Endodermal cell (in vitro differentiated cells): ENCODE measurements at places on chromosomes 6 and 20. TPM values are rescaled to one million over a fixed set of nuclear protein-coding genes. Genes with fewer than 3 reads are reported as not detected.

Gene CRISP2
- not detected in 3 replicates for total RNA-seq

Gene DPPA5
- not detected in 3 replicates for total RNA-seq

Gene NKX2-4
- total RNA-seq, result not detected in 3 replicates

Gene AGER
- 20.3 and 29.8 TPM in 2 replicates for total RNA-seq

Gene ANKRD6
- total RNA-seq, result 110 to 118 TPM (median 116 TPM) in 3 replicates

Gene TFAP2B
- total RNA-seq, result not detected in 2 replicates

DNA sequence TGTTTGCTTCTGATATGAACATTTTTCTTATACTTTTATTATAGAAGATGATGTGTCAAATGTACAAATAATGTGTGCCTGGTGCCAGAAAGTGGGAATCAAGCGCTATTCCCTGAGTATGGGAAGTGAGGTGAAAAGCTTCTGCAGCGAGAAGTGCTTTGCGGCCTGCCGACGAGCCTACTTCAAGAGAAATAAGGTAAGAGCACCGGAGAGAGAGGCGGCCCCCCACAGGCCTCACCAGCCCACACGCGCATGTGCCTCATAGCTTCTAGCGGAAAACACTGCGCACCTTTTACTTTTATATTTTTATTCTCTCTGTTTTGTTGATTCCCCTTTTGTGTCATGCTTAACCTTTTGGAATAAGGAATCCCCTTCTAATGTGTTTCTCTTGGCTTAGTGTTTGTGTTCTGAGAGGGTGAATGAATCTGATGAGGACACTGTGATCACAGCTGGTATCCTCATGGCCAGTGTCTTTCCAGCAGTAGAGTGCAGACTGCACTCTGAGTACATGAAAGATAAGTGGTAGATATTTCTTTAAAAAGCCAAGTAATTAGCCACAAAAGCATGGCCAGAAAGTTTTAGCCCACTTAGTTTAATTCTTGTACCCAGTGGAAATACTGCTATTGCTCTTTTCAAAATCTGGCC is 43.6 kb downstream of the SOBP start:
- H3K4me1 ChIP-seq, result no peaks in the 10 kb centered on the region
- H3K27ac ChIP-seq, result no peak overlapping the region
- no peaks in the 10 kb centered on the region for H3K27me3 ChIP-seq
- peak; percentile 54 for DNase-seq
- H3K4me3 ChIP-seq, result no peak overlapping the region
- no peaks in the 10 kb centered on the region for H3K36me3 ChIP-seq

GRCh38 chr6:87088076-87088475 is 6.8 kb downstream of the CGA start:
- H3K27ac ChIP-seq, result no peak overlapping the region
- no peak for DNase-seq
- H3K27me3 ChIP-seq, result no peaks in the 10 kb centered on the region
- no peak overlapping the region for H3K4me3 ChIP-seq
- H3K4me1 ChIP-seq, result no peaks in the 10 kb centered on the region

- H3K27me3 ChIP-seq, result peaks cover 4% of the 10 kb centered on the region
- H3K36me3 ChIP-seq, result no peaks in the 10 kb centered on the region
- H3K4me1 ChIP-seq, result no peaks in the 10 kb centered on the region
- no peak for DNase-seq
Observed at GRCh38 chr6:10030942-10031537, 383.8 kb downstream of the TFAP2A start.

DNA sequence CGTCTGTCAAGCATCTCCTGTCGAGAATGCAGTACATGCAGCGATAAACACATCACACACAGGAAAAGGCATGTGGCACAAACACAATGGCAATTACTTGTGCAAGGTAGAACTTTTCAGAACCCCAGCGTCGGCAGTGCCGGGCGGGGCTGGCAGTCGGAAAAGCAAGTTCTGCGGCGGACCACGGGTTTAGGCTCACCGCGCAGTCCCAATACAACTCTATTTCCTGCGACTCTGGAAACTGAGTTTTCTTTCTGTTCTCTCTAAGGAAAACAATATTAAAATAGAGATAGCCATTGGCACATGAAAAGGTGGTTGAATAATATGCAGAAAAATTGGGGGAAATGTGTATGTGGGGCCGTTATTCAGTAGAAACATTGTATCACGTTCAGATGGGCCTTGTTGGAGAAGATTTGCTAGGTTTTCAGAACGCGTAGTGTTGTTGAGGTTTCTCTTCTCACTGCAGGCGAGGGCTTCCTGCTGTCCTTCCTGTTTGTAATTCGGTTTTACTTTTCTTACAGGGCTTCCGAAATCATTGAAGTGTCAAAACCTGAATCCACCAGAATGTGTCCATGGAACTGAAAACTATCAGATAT is 369.5 kb downstream of the THBS2 start:
- no peak overlapping the region for H3K27ac ChIP-seq
- no peak for DNase-seq
- H3K4me1 ChIP-seq, result no peaks in the 10 kb centered on the region

GRCh38 chr6:157625764-157626163 is 197.3 kb upstream of the SNX9 start:
- no peak overlapping the region for H3K4me3 ChIP-seq
- no peaks in the 10 kb centered on the region for H3K4me1 ChIP-seq

DNA sequence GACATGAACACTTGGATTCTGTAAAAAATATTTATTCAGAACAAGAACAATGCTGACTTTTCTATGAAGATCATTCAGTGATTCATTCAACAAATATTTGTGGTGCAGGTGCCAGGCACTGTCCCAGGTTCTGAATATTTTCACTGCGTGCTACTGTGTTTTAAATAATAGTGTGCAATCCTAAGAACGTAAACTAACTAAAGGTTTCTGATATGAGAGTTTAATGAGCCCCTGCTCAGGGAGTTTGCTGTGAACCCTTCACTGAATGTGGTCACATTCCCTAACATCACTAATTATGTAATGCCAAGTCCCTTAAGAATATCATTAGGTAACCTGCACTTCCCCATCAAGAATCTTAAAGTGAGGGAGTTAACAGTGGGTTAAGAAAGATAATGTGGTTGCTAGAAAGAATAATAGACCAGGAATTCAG is 1.7 kb upstream of the TMEM170B start:
- DNase-seq, result peak; percentile 55
- H3K4me3 ChIP-seq, result no peak overlapping the region
- H3K4me1 ChIP-seq, result no peaks in the 10 kb centered on the region
- no peaks in the 10 kb centered on the region for H3K36me3 ChIP-seq

DNA sequence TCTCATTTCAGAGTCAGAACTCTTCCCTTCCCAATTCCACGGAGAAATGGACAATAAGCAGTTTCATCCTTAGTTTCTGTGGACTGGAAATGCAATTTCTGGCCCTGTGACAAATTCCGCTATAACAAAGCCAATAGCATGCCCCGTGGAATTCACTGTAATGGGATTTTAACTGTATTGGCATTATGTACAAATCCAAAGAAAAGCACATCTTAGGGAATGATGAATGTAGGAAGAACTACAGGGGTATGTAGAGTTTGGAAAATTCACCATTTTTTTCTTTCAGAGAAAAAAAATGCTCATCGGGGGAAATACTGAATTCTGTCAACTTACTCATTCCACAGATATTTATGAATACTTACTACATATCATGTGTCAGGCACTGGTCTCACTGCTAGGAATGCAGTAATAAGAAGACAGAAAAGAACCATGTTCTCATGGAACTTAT is 43.5 kb downstream of the KIF6 start:
- H3K4me3 ChIP-seq, result no peak overlapping the region
- no peaks in the 10 kb centered on the region for H3K27me3 ChIP-seq
- DNase-seq, result no peak
- H3K4me1 ChIP-seq, result no peaks in the 10 kb centered on the region
- no peak overlapping the region for H3K27ac ChIP-seq

- H3K4me3 ChIP-seq, result no peak overlapping the region
- H3K27me3 ChIP-seq, result no peaks in the 10 kb centered on the region
- no peaks in the 10 kb centered on the region for H3K36me3 ChIP-seq
- H3K27ac ChIP-seq, result no peak overlapping the region
Observed at GRCh38 chr6:103722683-103723082, 1137.0 kb downstream of the HACE1 start.

- no peaks in the 10 kb centered on the region for H3K36me3 ChIP-seq
- no peak for DNase-seq
- H3K27me3 ChIP-seq, result no peaks in the 10 kb centered on the region
- H3K4me1 ChIP-seq, result peaks cover 4% of the 10 kb centered on the region
- no peak overlapping the region for H3K4me3 ChIP-seq
Observed at GRCh38 chr6:25959890-25960536, 2.6 kb upstream of the TRIM38 start.

DNA sequence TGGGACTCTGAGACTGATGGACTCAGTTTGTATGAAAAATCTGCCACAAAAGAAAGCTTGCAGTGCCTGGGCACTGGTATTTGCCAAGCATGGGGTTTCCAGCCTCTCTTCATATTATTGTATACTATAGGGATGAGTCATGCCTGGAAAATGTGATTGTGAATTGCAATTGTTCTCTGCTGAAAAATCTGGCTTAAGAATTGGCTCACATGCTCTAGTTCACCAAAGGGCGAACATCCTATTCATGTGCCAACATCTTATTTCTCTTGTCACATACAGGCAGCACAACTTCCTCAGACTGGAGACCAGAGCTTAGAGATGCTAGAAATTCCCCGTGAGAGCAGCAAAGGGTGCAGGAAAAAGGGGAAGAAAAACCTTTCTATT is 103.6 kb upstream of the KCNK16 start:
- DNase-seq, result no peak
- H3K4me3 ChIP-seq, result no peak overlapping the region
- H3K4me1 ChIP-seq, result no peaks in the 10 kb centered on the region
